ENCODE measurements at places on chromosomes 11 and 22.
A peak's percentile ranks its signal among the peaks of the same experiment; 100 is the strongest.

DNA sequence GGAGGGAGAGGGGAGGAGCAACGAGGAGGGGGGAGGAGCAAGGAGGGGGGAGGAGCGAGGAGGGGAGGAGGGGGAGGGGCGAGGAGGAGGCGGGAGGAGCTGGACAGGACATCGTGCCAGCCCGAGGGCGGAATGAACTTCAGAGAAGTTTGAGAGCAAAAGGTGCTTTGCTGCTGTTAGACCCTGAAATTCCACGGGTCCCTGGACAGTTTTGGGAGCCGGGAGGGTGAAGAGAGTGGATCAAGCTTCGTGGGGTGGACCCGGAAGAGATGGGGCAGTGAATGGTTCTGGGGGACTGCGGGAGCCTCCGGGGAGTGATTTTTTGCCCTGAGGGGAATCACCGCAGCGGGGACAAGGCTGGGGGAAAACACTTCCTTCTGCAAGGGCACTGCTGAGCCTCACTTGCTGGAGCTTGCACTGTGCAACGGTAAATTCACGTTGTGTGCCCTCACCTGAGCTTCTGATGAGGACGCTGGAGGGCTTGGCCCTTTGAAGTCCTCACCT, 10.7 kb upstream of the NLRP6 start:
- DNase-seq = peak; percentile 75

DNA sequence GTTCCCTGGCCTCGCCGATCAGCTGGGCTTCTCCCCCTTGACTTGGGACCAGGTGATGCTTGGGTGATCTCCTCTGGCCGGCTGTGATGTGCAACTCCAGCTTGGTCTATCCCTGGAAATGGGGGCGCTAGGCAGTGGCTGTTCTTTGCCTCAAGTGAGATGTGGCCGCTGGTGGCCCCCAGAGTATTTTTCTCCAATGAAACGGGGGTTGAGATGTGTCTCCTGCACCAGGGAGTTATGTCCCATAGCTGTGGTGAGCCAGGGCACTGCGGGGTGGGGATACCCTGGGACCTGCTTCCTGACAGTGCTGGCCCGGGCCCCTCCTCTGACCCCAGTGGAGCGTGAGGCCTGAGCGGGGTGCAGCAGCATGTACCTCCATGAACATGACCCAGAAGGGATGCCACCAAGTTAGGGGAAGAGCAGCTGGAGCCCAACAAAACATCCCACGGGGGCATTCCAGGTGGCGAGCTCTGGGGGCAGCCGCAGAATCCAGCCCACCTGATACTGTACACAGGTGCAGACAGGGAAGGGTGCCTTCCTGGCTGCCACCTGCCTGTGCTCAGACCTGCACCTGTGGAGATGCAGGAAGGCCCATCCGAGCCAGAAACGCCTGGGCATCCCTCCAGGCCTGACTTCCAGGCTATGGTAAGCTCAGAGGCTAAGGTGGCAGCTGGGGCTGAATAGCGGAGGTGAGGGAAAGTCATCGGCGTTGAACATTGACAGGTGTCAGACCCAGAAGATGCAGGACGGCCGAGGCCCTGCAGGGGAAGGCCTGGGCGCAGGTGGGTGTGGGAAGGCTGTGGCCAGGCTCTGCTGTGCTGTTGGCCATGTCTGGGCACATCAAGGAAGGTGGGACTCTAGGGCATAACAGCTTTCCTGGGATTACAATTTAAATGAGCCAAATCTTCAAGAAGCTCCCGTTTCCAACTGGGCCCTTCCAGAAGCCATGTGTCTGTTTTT, 97.3 kb downstream of the CTTN start:
- no peak for DNase-seq

DNA sequence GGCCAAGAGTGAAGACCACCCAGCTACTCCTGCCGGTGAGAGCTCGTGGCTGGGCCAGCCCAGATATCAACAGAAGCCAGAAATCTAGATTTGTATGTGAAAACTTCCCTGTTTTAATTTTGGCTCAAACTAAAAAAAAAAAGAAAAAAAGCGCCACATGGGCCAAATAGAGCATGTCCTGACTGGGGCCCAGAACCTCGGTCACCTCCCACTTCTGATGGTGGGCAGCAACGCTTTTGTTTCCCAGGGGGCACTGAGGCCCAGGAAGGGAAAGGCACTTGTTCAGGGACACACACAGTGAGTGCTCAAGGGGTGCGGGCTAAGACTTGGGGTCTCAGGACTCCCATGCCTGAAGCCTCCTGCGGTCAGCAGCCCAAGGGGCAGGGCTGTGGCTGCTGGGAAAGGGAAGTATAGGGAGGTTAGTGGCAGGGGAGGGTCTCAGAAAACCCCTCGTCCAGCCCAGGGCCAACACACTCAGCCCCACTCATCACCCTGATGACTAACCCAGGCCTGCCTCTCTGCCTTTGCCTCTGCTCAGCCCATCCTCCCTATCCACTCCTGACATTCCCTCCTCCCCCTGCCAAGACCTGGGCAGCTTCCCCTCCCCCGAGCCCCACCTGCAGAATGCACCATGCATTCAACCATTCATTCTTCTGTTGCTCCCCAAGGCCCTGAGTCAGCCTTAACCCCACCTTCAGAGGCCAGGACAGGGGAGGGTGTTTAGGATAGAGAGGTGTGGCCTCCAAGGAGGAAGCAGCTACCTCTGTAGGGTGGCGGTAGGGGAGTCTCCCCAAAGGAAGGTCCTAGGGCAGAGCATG, 30.0 kb upstream of the TCF20 start:
- peak; percentile 52 for DNase-seq

DNA sequence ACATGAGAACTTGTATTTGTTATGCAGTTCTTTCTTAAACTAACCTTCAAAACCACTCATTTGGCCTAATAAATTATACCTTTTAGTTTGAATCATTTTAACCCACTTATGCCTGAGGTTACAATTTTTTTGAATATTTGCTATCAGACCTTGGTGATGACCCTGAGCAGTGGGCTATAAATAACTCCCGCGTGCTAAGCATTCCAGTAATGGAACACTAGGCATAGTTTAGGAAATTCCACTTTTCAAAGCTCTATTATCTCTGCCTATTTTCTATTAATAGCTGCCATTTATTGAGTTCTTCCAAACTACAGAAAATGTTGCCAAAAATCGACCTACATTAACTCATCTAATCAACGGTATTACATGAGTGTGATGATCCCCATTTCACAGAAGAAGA, 993.4 kb upstream of the FAT3 start:
- DNase-seq = no peak

GRCh38 chr22:46581538-46582244, 38.5 kb upstream of the GRAMD4 start:
- no peak for DNase-seq

- DNase-seq = no peak
Measured at GRCh38 chr11:40188848-40189247, 1270.6 kb downstream of the LRRC4C start.

DNA sequence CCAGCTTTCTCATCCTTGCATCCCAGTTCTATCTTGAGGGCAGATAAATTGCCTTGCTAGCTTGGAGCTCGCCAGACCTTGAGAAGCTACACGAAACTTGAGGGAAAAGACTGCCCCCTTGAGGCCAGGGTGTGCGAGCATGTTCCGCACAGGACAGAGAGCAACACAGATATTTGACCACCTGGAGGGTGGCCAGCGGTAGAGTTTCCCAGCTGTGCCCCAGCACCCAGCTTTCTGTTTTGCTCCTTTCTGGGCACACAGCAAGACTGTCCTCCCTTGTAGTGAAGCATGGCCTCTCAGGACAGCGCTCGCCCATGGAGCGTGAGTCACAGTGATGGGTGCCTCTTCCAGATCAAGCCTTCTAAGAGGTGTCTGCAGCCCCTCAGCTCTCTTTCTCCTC, 23.5 kb downstream of the SPATA19 start:
- DNase-seq = no peak

DNA sequence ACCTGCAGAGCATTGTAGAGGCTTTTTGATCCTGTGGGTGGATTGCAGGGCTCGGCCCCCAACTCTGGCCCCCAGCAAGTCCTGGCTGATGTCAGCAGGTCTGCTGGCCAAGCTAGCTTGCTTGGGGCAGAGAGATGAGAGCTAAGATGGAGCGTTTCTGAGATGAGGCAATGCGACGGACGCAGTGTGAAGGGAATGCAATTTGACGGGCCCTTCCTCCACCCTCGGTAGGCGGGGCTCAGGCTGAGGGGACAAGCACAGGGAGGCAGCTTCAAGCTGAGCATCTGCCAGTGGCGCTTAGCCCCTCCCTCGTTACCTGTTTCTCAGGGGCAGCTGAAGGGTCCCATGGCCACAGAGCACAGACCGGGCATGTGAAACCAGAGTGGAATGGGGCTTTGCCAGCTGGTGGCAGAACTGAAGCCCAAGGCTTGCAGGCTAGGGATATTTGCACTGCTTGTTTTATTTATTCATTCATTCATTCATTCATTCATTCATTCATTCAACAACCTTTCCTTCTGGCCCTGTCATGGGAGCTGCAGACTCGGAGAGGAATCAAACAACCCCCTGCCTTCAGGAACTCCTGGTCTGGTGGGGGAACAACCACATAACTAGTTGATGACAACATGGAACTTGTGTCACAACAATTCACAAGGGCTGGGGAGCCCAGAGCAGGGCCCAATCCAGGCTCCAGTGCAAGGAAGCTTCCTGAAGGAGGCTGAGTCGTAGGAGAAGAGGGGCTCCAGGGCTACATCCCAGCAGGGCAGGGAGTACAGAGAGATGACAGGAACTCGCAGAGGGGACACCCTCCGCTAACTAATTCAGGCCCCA, 66.8 kb downstream of the THAP12 start:
- DNase-seq = no peak

DNA sequence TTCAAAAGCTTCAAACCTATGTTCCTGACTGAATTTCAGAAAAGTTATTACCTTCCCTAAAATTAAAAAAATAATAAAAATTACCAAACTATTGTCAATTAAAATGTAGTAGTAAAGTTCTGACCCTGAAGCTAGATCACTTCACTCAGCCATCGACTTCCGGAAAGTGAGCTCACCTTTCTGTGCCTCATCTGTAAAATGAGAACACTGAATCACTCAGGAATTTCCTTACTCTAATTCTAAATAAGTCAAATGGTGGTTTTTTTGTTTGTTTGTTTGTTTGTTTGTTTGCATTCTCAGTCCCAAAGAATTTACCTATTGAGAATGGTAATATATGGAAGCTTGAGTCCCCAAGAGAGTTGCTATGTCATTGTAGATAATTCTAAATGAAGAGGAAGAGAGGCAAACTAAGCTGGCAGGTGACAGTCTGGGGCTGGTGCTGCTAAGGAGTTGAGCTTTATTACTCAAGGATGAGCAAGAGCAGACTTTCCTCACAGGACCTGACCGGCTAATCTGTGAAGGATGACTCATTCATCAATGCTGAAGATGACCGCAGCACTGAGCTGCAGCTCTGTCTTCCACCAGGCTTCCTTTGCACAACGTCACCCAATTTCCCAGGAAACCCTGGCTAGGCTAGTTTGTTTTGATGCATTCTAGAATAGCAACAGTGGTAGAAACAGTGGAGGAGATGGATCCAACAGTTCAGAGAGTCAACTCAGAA, 248.8 kb downstream of the RAB38 start:
- DNase-seq = no peak

- no peak for DNase-seq
Measured at GRCh38 chr11:118265954-118266353, 1.9 kb upstream of the MPZL2 start.

DNA sequence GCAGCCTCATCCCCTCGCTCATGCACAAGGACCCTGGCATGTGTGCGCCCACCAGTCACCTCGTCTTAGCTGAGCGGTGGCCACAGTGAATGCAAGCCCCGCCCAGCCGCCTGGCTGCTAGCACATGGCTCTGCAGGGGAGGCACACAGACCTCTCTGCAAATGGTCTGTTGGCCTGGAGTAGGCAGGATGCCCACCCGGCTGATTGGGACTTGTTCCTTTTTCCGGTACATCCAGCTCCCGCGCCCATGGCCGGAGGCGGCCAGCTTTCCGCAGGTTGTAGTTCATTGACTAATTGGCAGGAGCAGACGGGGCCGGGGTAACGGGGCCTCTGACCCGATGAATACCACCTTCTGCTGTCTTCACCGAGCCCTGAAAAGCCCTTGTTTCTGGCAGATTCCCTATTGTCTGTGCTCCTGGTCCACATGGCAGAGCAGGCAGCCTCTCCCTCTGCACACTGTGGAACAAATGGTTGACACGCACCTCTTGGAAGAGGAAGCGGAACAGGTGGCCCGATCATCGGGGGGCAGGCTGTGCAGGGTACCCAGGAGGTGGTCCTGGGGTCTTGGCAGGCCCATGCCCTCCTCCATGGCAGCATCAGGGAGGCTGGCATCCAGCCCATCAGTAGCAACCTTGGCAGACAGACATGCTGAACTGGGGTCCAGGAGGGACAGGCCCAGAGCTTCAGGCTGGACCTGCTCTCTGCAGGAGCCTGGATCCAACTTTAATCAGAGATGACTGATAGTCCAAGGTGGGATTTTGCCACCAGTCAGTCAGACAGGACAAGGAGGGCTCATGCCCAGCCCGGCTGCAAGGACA, 1512.0 kb downstream of the BRD1 start:
- DNase-seq = no peak

- no peak for DNase-seq
Measured at GRCh38 chr11:127058524-127058923, 58.0 kb upstream of the KIRREL3 start.

- DNase-seq = no peak
Measured at GRCh38 chr11:116342148-116342547, 430.6 kb downstream of the BUD13 start.

- DNase-seq = no peak
Measured at GRCh38 chr11:12097219-12097618, 13.2 kb upstream of the MICAL2 start.

DNA sequence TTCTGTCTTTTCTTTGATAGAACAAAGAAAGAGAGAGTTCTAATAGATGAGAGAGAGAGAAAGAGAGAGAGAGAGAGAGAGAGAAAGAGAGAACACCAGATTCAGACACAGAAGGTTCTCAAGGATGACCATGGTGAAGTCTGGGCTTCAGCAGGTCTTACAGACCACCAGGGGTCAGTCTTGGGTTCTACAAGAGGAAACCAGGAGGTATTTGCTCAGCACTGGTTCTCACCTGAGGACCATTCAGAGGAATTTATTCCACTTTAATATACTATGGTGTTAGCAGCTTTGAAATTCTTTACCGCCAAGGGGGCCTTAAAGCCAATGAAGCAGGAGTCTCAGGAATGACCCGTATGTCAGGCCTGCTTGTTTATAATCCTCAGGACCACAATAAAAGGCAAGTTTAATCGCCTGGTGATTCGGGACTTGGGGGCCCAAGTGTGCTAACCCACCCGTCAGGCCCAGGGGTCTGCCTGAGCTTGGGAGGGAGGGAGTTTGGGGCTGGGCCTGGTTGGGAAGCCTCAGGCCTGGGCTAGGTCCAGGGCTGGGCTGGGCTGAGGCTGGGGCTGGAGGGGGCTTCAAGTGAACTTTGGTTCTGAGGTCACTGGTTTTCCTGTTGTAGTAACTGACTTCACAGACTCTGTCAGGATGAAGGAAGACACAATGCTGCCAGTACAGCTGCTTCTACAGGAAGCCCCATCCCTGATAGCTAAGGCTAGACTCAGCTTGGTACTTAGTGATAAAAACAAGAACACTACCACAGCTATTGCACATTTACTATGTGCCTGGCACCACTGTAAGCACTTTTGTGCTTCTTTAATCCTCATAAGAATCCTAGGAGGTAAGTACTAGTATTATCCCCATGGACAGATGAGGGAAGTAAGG, 179.2 kb upstream of the ZBED5 start:
- no peak for DNase-seq

GRCh38 chr22:22897947-22898346, 10.3 kb downstream of the IGLL5 start:
- no peak for DNase-seq

GRCh38 chr11:64204464-64204989, 2.0 kb upstream of the FERMT3 start:
- DNase-seq = no peak

Data from GM06990 (cell line).